ENCODE measurements at places on chromosomes 3 and 15.

DNA sequence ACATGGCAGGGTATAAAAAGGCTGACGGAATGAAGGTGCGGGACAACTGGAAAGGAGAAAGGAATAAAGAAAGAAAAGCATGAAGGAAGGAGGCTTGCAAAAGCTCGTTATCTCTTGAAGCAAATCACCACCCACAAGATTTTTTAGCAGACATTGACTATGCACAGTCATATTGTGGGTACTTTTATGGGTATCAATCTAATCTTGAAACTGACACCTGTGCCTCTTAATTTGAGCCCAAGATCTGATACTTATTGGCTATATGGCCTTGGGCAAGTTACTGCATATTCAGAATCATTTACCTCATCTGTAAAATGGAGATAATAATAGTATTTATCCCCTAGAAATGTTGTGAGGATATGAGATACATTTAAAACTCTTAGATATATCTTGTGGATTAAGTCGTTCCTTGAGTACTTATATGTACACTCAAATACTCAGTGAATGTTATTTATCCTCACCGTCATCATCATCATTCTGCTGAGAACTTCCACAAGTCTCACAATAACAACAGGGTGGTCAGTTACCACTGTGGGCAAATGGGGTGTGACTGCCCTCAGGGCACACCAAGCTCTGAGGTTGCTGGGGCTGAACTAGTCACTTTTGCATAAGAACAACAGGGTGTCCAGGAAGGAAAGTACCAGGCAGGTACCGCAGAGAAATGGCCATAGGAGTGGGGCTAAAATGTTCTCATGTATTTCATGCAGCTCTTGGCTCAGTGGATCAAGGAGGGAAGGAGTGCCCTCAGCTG is 266.1 kb downstream of the SLC9A9 start:
- DNase-seq, result no peak

GRCh38 chr15:58077427-58077826 is 11.9 kb upstream of the ALDH1A2 start:
- DNase-seq, result no peak

- DNase-seq, result no peak
These were observed 515.6 kb downstream of the SHQ1 start for GRCh38 chr3:72332689-72333088.

DNA sequence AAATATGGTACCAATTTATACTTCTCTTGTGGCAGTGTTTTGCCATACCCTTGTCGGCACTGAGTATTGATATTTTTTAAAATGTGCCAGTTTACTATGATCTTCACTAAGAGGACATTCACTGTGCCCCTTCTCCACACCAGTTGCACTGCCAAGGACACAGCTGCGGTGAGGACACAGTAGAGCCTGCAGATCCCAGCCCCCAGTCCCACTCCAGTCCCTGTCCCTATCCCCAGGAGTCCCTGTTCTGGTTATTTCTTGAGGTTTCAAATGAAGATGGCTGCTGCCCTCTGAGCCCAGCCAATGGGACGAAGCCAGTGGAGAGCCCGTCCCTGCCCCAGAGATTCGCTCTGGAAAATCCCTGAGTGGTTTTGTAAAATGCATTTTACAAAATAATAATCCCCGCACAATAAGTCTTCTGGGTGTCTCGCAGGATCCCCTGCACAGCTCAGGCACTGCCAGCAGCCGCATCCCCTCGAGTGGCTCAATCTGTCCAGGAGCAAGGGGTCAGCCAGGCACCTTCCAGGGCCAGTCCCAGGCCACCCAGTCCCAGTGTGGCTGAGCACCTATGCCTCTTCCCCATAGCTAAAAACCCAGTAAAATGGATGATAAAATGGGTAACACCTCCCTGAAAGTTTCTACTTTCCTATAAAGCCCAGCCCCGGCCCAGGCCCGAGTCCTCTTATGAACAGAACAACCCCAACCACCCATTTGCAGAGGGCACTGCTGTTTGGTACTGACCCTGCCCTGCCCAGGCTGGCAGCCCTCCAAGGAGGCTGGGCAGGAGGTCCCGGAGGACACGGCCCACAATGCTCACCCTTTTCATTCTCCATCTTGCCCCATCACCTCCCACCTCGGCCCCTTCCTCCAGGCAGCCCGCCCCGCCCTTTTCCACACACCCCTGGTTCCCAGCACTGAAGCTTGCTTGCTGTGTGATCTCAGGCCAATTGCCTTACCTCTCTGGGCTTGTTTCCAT is 91.1 kb downstream of the VGLL4 start:
- DNase-seq, result no peak

GRCh38 chr3:16596352-16597032 is 8.7 kb downstream of the DAZL start:
- no peak for DNase-seq

DNA sequence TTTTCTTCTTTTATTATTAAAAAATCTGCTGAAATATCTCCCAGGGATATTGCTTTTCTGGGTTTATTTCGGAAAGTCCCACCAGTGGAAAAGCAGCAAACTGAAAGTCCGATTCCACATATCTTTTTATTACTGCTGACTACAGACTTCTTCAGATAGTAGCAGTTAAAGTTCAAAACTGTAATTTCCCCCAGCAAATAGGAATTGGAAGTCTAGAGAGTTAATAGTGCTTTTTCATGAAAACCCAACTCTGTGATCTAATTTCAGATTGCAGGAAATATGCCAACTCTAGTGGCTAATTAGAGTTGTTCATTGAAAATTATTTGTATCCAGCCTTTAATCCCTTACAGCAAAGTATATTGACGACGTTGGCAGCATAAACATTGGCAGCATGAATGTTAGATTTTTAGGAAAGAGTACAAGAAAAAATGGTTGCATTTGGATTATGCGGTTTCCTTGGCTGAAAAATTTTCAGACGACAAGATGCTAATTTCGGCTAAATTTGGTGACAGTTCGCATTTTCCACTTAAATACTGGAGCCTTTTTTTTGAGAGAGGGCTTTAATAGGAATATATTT is 472.9 kb upstream of the CBLB start:
- no peak for DNase-seq

GRCh38 chr3:148901987-148902791 is 37.1 kb downstream of the CPA3 start:
- DNase-seq, result no peak

GRCh38 chr15:100767001-100767825 is 112.4 kb upstream of the ALDH1A3 start:
- no peak for DNase-seq

Measured in GF-D8 (cell line).